ENCODE measurements at places on chromosomes 12 and 14. TPM values are rescaled to one million over a fixed set of nuclear protein-coding genes. Genes with fewer than 3 reads are reported as not detected.

- DNase-seq: no peak
Observed at GRCh38 chr14:75126121-75126544, 715 bp downstream of the NEK9 start.

DNA sequence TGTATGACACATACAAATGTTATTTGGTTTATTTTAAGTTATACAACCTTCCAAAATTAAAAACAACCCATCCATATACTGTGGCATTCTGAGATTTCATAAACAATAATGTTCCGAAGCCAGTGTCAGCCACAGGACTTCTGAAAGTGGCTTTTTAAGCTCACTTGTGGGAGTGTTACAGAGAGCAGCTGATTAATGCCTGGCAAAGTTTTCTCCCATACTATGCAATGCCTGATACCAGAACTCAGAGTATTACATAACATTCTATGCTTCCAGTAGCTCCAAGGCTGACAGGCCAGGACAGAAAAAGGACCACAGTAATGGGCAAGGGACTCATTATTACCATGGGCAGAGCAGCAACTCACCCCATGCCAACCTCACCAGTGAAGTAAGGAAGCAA, 29.3 kb downstream of the NELL2 start:
- no peak for DNase-seq

DNA sequence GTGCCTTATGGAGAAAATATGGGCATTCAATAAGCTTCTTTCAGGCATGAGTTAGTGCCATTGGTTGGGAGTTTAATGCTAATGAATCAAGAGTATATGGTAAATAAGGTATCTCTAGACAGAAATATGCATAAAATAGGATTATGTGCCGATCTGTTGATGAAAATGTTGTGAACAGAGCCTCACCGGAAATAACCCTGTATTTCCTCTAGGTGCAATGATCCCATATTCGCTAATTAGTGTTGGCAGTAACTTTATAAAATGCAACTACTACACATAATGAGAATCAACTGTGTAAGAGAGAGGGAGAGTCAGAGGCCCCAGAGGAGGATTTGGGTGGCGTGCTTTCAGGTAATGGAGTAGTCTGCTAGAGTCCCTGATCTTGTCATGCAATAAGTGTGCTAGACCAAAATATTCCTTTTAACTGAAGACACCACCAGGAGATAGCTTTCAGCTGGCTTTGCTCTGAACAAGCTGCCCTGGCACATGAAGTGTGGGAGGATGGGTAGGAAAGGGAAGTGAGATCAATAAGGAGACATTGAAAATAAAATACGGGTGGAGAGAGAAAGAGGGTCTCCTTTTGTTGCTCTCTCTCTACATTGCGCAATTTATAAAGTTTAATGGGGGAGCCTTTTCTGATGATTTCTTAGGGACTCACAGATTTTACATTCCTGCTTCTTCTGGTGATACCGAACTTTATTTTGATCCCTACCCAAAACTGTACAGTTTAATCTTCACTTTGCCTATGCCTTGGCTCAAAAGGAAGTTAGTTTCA, 68.6 kb upstream of the PLXNC1 start:
- DNase-seq: no peak

DNA sequence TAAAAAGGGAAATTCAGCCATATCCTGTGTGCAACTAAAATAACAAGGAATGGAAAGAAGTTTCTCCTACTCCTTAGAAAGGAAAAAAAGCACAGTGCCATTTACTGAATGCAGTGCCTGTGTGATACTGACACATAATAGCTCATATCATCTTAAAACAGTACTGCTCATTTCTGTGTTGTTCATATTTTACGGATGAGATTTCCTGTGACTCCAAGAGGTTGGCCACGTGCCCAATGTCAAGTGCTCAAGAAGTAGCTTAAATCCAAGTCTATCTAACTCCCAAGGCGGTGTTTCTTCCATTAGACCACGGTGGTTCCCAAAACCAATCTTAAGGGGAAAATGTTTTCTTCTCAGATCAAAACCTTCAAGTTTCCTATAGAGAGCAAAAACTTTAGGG, 20.0 kb downstream of the MAP3K9 start:
- no peak for DNase-seq

DNA sequence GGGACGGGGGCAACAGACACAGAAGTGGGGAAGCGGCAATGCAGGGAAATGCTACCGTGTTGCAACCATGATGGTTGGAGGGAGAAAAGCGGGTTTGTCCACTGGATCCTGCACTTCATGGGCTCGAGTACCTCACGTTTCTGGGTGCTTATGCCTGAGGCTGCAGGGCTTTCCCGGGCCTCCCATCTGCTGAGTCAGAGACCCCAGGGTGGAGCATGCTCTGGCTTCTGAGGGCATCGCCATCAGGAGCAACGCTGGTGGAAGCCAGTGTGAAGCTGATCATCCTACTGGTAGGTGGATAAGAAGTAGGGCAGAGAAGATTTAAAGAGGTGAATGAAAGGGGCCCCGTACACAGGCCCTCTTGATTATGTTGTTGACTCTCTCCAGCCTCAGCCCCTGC, 5.0 kb upstream of the ADGRD1 start:
- DNase-seq: no peak

DNA sequence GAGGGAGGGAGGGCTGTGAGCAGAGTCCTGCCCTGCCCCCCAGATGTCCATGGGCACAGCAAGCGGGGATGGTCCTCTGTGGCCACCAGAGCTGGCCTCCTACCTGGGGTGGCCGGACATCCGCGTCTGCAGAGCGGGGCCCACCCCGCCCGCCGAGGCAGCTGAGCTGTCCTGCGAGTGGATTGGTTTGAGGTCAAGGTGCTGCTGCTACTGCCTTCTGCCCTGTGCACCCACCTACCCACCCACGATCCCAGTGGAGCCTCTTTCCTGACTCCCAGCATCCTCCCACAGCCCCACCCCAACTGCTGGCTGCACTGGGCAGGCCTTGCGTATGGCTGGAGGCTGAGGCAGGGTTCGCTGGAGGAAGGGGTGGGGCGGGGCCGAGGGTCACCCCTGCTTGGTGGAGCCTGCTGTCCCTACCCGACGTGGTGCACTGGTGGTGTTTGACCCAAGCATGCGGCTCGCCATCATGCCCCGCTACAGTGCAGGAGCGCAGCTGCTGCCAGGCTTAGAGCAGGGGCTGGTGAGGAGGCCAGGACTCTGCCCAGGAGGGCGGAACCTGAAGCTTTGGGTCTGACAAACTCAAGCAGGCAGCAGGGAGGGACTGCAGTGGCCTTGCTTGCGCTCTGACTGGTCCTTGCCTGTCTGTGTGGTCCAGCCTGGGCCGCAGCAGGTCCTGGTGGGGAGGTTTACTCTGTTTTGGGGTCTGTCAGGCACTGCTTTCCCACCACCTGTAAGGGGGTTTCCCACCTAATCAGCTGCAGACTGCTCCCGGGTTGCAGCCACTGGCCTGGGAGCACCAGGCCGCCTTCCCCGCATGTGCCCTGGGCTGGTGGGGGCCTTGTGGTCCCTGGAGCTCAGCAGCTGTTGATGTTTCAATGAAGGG, 23.7 kb downstream of the CEP170B start:
- peak; percentile 2 for DNase-seq

DNA sequence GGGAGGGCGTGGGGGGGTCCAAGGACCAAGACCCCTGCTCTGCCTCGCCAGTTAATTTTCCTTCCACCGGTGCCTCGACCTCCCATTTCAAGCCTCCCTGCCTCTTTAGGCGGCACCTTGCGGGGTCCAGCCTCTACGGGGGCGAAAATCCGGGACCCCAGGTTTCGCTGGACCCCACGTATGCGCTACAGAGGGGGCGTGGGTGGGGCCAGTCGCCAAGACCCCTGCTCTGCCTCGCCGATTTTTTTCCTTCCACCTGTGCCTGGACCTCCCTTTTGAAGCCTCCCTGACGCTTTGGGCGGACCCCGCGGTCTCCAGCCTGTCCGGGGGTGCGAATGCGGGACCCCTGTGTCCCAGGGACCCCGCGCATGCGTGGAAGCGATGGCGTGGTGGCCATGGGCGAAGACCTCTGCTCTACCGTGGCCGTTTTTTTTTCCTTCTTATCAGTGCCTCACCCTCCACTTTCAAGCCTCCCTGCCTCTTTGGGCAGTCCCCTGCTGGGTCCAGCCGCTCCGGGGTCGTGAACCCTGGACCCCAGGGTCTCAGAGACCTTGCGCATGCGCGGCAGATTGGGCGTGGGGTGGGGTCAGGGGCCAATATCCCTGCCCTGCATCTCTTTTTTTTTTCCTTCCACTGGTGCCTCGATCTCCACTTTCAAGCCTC, 324.2 kb downstream of the ALG10 start:
- DNase-seq: no peak

GRCh38 chr14:24211311-24211710, 2.0 kb downstream of the CHMP4A start:
- DNase-seq: no peak

- DNase-seq: no peak
Observed at GRCh38 chr12:119835068-119835467, 42.1 kb downstream of the CIT start.

DNA sequence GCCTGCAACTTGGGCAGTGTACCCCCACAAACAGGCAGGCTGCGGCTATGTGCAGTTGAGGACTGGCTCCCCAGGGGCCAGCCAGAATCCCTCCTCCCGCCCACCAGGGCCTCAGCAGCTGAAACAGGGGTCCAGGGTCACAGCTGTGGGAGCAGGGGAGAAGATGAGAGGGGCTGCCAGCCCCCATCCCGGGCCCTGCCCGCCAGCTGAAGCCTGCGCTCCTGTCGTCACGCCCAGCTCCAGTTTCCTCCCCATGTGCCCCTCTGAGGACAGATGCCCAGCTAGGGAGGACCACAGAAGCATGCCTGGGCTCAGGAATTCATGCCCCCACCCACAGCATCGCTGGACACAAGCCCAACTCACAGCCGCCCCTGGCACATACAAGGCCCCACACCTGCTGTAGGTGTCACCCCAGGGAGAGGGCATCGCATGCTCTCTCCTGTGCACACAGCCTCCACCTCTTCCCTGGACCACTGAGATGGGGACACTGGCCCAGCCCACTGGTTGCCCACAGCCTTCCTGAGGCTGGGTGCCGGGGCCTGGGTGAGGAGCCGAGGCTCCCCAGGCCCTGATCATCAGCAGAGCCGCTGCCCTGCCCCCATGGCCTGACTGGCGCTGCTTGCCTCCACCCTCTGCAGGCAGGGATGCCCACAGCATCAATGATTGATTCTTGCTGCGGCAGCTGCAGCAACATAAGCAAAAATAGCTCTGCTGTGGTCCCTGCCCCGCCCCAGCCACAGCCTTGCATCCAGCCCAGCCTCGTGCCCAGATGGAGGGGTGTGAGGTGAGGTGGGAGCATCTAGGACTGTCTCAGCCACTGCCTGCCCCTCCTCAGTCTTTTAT, 3.7 kb upstream of the CLBA1 start:
- DNase-seq: no peak

- DNase-seq: no peak
Observed at GRCh38 chr12:73421832-73422231, 1115.8 kb upstream of the ATXN7L3B start.

GRCh38 chr14:84225268-84225667, 1304.7 kb upstream of the FLRT2 start:
- DNase-seq: peak; percentile 86

DNA sequence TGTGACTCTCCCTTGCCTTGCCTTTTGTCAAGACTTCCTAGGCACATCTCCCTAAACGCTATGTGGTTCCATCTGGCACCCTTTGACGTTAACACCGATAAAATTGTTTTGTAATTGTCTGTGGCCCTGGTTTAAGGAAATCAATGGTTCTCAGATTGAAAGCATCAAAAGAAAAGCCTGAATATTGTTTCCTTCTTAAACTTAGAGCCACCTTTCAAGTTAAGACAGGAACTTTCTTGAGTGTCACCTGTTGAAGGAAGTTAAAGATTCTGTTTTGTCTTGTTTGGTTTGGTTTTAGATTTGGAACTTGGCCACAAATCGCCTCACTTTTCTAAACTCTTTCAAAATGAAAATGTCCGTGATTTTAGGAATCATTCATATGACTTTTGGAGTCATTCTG, 14.8 kb upstream of the DNAH10 start:
- no peak for DNase-seq

GRCh38 chr14:21940887-21941856, 267.6 kb upstream of the OR4E1 start:
- no peak for DNase-seq

DNA sequence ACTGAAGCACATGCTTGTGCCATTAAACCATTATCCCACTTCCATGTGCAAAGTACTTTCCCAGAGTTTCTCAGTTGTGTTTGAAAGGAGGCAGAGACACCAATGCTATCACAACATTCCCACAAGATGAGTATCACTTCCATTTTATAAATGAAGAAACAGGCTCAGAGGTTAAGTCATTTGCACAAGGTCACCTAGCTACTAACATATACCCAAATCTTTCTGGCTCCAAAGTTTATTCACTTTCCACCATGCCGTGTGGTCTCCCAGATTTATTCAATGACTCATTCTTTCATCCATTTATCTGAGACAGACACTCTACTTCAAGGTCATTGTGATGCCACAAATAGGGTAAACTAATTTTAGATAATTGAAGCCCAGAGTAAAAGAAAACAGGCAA, 9.4 kb downstream of the ART4 start:
- DNase-seq: no peak

- DNase-seq: no peak
Observed at GRCh38 chr12:4133636-4134447, 139.7 kb upstream of the CCND2 start.

GRCh38 chr12:125610971-125611370, 545.7 kb downstream of the AACS start:
- no peak for DNase-seq

The MYO1H gene
- not detected for total RNA-seq

The HELB gene
- total RNA-seq: 3.6 TPM

The AKAP3 gene
- not detected for total RNA-seq

The LTBP2 gene
- total RNA-seq: 12.9 TPM

The PAH gene
- not detected for total RNA-seq

The COL2A1 gene
- total RNA-seq: not detected

The COCH gene
- not detected for total RNA-seq
